ENCODE measurements at places on chromosomes 2 and 18.

GRCh38 chr2:84880645-84881521 lies at the start of gene TRABD2A:
Gene TRABD2A (minus strand): TSS chr2:84881084. CDS start chr2:84881039, 45 bp downstream.
- peak; percentile 67 for DNase-seq

GRCh38 chr2:202642567-202642966 lies 7.8 kb downstream of the FAM117B start:
- DNase-seq = no peak

DNA sequence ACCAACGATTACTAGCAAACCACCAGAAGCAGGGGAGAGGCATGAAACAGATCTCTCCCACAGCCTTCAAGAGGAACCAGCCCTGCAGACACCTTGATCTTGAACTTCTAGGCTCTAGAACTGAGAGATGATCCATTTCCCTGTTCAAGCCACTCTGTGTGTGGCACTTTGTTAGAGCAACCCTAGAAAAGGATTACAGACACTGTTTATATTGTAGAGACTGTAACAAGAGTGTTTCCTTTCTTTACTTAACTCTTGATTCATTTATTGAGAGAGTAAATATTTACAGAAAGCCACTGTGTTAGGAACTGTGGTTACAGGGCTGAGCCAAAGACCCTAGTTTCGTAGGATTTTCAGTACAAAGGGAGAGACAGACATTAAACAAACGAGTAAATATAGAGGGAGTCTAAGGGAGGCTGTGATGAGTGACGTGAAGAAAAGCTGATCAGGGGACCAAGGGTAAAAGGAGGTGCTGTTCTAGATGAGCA lies 10.9 kb downstream of the CCDC68 start:
- DNase-seq = no peak

- DNase-seq = no peak
Measured at GRCh38 chr2:165013944-165014619, 58.8 kb upstream of the SLC38A11 start.

GRCh38 chr2:151637271-151637781 lies 97.0 kb downstream of the NEB start:
- no peak for DNase-seq

- DNase-seq = no peak
Measured at GRCh38 chr2:130957915-130958314, 121.2 kb downstream of the ARHGEF4 start.

GRCh38 chr2:206442833-206443734 lies at the start of gene ADAM23:
Gene ADAM23 (plus strand): TSS chr2:206443532. CDS start chr2:206443867, 335 bp downstream.
- peak; percentile 33 for DNase-seq

All from T-helper 2 cell (primary cell).